ENCODE measurements at places on chromosomes 3 and 15.
A peak's percentile ranks its signal among the peaks of the same experiment; 100 is the strongest.

DNA sequence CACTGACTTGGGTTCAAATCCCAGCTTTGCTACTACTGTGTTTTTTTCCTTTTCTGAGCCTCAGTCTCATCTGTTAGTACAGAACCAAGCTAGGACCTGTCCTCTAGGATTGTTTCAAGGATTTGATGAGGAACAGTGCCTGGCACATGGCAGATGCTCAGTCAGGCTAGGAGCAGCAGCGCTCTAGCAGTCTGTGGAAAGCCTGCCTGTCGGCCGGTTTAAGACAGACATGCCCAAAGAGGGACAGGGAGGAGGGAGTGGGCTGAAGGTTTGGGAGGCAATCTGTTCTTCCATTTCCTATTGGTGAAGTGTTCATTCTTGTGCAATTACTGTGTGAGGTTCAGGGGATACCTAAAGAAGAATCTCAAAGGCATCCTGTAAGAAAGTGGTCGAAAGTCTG lies 35.1 kb upstream of the RGMA start:
- DNase-seq = no peak

DNA sequence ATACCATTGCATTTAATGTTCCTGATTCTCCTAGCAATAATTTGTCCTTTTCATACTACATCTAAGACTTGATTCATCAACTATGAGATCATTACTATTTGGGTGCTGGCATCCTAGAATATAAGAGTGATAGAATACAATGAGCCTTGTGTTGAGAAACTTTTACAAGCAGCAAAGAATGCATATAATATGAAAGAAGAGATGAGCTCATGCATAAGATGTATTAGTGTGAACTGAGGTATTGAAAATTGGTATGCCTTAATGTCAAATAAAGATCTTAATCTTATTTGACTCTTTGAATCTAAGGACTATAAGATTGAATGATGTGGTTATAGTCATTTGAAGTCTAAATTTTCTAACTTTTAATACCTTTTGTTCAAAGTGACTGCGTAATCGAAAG lies 220.0 kb upstream of the ARHGEF26 start:
- no peak for DNase-seq

- DNase-seq = peak; percentile 18
These were observed 81.6 kb upstream of the CHMP2B start for GRCh38 chr3:87145553-87145952.

DNA sequence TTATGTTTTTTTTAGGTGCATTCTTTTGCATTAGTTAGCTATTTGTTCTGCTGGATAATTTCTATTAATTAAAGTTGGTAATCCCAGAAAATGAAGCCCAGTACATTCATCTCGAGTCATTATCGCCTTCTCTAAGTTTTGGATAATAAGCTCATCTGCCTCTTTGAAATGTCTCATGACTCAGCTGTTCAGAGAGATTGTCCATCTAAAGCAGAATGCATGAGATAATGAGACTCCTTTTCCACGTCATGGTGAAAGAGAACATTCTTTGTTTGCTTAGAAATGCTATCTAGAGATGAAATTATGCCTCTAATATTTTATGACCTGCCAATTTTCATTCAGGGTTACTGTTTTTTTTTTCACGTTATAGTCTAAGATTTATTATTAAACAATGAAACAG lies 374.7 kb upstream of the GOLIM4 start:
- no peak for DNase-seq

- DNase-seq = no peak
These were observed 15.1 kb downstream of the SLC6A20 start for GRCh38 chr3:45781271-45781670.

DNA sequence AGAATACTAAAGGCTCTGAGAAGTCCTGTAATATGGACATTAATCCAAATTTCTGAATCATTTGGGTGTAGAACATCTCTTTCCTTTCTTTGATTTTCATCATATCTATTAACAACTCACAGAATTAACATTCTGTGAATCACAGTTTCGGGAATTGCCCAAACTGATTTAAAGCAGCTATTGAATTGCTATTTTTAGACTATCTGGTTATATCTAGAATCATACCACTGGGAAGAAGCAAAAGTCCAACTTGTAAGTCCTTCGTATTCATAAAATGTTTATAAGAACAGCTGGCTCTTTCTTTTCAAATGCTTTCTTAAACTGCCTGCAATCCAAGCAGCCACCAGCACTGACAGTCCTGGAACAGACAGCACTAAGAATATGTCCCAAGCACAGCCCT lies 733.0 kb downstream of the NTRK3 start:
- DNase-seq = no peak

DNA sequence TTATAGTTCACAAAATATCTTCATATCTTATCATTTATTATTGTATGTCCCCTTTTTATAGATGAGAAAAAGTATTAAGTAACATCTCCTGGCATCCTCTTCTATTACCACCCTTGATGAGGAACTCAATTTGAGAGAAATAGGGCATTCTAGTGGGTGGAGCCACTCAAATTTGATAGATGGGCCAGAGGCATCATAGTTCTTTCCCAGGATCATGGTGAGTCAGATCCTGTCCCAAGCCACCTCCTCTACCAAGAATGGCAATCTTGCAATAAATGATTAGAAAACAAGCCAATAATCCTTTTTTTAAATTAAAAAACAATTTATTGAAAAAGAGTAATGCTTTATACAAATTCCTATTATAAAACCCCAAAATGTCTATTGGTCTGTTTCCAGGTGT lies 16.8 kb downstream of the CLDN1 start:
- peak; percentile 33 for DNase-seq

DNA sequence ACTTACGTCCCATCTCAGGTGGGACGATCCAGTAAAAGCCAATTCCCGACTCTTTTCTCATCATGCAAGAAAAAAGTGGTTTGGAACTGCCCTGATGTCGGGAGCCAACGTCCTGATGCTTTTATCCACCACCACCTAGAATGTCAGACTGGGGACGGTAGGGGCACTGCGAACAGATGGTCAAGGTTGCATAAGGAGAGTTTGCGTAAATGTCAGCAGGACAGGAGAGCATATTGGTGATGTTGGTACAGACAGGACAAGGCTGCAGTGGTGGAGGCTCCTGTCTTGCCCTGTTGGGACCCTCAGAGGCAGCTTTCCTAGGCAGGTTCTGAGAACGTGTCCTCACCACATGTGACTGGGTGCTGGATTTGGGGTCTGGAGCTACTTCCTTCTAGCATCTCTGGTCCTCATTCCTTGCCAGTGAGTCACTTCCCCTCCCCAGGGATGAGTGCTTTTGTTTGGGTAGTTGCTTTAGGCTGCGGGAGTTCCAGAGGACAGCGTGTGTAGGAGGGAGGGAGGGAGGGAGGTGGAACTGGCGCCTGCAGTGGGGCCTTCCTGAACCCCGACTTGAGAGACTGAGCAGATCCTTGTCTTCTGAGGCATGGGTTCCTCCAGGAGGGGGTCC lies 21.0 kb downstream of the THSD4 start:
- DNase-seq = peak; percentile 56

GRCh38 chr15:31295658-31296057 lies 31.0 kb upstream of the KLF13 start:
- no peak for DNase-seq

- no peak for DNase-seq
These were observed 35.6 kb downstream of the PLA2G4D start for GRCh38 chr15:42058791-42059190.

GRCh38 chr3:120469882-120470301 lies 19.1 kb upstream of the FSTL1 start:
- no peak for DNase-seq

DNA sequence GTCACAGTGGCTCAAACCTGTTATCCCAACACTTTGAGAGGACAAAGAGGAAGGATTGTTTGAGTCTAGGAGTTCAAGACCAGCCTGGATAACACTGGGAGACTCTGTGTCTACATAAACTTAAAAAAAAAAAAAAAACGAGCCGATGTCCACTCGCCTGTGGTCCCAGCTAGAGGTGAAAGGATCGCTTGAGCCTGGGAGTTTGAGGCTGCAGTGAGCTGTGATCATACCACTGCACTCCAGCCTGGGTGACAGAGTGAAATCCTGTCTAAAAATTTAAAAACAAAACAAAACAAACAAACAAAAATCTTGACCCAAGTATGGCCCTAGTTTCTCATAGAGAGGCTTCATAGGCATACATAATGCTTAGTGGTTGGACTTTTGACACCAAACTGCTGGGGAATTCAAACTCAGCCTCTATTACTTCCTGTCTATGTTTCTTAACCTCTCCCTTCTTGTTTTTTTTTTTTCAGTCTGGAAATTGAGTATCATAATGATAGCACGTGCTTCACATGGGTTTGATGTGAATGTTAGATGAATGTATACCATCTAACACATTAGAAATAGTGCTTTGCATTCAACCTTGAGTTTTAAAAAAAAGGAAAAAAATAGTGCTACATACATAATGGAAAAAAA lies 46.4 kb upstream of the CAPN7 start:
- DNase-seq = no peak

DNA sequence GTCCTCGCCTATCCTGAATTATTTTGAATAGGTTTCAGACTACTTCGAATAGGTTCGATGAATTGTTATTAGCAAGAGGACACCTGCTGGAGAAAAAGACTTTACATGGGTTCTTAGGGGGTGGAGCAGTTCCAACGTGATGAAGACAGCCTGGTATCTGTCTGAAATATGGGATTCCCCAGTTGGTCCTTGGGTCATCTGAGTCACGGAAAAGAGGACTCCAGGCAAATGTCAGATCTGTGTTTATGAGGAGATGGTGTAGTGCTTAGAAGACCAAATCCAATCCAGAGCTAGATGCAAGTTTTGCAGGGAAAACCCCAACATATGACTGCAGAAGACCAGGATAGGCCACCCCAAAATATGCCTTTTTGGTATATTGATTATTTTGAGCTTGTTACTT lies 98.9 kb upstream of the IGSF10 start:
- no peak for DNase-seq

DNA sequence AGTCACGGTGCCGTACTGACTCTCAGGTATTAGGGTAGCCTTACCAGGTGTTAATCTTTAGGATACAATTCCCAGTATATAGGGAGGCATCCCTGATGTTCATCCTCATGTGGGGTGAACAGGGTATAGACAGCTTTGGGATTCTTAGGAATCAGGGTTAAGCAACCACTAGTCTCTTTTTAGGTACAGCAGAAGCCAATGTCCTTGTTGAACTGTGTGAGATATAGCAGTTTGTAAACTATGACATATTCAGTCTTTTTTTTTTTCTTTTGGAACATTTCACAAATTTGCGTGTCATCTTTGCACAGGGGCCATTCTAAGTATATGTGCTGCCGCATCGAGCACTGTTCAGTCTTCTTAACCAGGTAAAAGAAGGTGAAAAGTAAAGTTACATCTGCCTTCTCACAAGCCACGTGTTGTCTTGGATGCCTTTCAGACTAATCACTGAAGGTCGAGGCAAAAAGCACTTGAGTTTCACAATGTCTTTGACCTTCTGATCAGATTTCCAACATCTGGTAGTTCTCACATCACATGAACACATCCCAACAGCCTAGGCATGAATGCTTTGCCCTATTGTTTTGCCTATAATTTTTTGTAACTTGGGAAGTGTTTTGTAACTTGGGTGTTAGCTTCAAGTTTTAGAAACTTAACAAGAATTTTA lies 17.2 kb downstream of the TSEN2 start:
- DNase-seq = peak; percentile 69

GRCh38 chr3:182809531-182809930 lies 16.2 kb downstream of the ATP11B start:
- DNase-seq = no peak

GRCh38 chr15:76866716-76867321 lies 38.3 kb downstream of the SCAPER start:
- DNase-seq = peak; percentile 30

DNA sequence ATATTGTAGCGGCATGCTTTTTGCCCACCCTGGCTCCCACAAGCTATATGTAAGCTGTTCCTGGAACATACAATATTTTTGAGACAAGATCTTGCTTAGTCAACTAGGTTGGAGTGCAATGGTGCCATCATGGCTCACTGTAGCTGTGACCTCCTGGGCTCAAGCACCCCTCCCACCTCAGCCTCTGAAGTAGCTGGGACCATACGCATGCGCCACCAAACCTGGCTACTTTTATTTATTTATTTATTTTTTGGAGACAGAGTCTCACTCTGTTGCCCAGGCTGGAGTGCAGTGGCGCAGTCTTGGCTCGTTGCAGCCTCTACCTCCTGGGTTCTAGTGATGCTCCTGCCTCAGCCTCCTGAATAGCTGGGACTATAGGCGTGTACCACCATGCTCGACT lies 6.7 kb upstream of the SQOR start:
- DNase-seq = no peak

- DNase-seq = no peak
These were observed 23.7 kb upstream of the CD47 start for GRCh38 chr3:108114423-108115065.

GRCh38 chr3:16437640-16438039 lies 75.9 kb downstream of the RFTN1 start:
- no peak for DNase-seq

DNA sequence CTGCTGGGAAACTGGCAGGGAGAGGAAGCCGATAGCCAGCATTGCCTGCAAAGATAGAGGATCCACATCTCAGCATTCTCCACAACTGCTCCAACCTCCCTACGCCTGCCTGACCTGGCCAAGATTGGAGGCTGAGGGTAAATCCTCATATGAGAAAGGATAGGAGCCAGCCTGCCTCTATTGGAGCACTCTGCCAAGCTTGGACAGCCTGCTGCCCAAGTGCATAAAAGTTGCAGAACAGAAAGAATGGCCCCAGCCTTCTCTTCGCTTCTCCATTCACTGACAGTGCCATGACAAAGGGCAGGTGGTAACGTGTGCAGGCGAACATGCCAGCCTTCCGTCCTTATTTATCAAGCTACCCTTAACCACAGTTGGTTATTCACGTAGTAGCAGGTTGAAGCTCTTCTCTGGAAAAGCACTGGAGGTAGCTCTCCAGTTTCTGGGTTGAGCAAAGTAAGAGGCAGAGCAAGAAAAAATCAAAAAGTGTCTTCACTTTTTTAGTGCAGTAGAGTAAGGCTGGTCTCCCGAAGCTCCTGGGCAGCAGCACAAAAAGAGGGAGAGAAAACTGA lies 4.3 kb downstream of the BMF start:
- no peak for DNase-seq

GRCh38 chr3:189967254-189967865 lies 153.3 kb downstream of the P3H2 start:
- peak; percentile 62 for DNase-seq

GRCh38 chr3:138359148-138359918 lies 11.0 kb downstream of the MRAS start:
- no peak for DNase-seq

DNA sequence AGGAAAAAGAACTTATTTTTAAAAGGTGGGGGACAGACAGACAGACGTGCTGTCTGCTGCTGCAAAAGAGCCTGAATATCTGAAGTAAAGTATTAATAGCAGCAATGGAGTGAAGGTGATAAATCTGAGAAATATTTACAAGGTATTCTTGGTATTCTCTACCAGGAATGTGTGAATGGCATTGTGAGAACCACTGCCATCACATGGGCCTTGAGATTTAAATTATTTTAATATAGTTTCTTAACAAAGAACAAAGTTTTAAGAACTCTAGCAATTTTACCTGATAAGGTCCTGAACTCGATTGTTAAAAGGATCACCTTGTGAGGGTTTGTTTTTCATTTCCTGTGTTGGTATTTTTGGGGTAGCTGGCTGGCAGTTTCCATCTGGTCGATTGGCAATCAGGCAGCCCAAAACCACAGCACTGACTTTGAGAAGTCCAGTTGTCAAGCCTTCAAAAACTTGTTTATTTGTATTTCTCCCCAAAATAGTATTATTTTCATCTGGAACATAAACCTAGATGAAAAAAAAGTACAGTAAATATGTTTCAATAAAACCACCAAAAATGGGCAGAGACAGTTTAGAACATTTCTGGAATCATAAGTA lies 97.3 kb downstream of the ISL2 start:
- DNase-seq = peak; percentile 52

Data from AG08395 (cell line).